ENCODE measurements at places on chromosomes 6 and 20. TPM values are rescaled to one million over a fixed set of nuclear protein-coding genes. Genes with fewer than 3 reads are reported as not detected.

- no peaks in the 10 kb centered on the region for H3K4me1 ChIP-seq
- H3K36me3 ChIP-seq: no peaks in the 10 kb centered on the region
- no peaks in the 10 kb centered on the region for H3K27me3 ChIP-seq
Observed at GRCh38 chr6:121993362-121993761, 406.1 kb upstream of the HSF2 start.

GRCh38 chr6:79246891-79247290 is 12.4 kb upstream of the HMGN3 start:
- H3K27ac ChIP-seq: no peak overlapping the region
- H3K36me3 ChIP-seq: no peaks in the 10 kb centered on the region
- H3K4me3 ChIP-seq: no peak overlapping the region
- DNase-seq: no peak

GRCh38 chr6:5174244-5174643 is 86.5 kb downstream of the LYRM4 start:
- no peaks in the 10 kb centered on the region for H3K36me3 ChIP-seq
- DNase-seq: no peak
- no peaks in the 10 kb centered on the region for H3K4me1 ChIP-seq
- no peak overlapping the region for H3K4me3 ChIP-seq

DNA sequence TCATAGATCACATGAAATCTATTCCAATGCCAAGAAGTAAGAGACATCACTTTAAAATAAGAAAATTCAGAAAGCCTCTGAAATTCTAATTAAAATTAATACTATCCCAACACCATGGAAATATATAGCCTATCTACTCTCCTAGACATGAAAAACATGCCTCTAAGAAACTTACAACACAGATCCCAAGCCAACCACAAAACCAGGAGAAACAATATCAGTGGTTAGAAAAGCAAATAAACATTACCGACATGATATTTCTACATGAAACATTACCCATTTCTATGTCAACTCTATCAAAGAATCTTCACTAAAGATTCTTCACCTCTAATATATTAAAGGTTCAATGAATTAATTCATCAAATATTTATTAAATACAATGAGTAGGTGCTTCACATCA is 4.8 kb downstream of the EPB41L2 start:
- H3K4me1 ChIP-seq: no peaks in the 10 kb centered on the region
- DNase-seq: no peak
- no peak overlapping the region for H3K4me3 ChIP-seq
- no peaks in the 10 kb centered on the region for H3K36me3 ChIP-seq

DNA sequence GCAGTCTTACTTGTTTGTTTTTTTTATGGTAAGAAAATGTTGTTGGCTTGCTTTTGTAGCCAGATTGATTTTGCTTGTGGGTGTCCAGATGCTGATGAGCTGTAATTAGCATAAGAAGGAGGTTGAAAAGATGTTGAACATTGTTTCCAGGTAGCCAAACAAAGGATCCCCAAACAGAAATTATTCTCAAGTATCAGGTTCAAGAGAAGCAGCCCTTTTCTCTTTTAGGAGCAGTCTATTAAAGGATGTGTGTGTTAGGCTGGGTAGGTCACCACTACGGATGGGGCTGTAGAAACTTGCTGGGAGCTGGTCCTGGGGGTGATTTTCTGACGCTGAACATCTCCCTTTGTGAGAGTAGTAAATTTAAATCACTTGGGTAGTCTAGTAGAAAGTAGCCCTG is 86.9 kb upstream of the VSTM2L start:
- H3K4me1 ChIP-seq: no peaks in the 10 kb centered on the region
- no peak overlapping the region for H3K4me3 ChIP-seq
- no peaks in the 10 kb centered on the region for H3K27me3 ChIP-seq

GRCh38 chr20:33158637-33159385 is 9.1 kb upstream of the BPIFA2 start:
- DNase-seq: no peak
- H3K36me3 ChIP-seq: no peaks in the 10 kb centered on the region
- H3K27ac ChIP-seq: no peak overlapping the region
- H3K4me1 ChIP-seq: no peaks in the 10 kb centered on the region
- H3K27me3 ChIP-seq: no peaks in the 10 kb centered on the region
- no peak overlapping the region for H3K4me3 ChIP-seq

- H3K27ac ChIP-seq: no peak overlapping the region
- no peaks in the 10 kb centered on the region for H3K4me1 ChIP-seq
- H3K4me3 ChIP-seq: no peak overlapping the region
- no peak for DNase-seq
- H3K27me3 ChIP-seq: no peaks in the 10 kb centered on the region
Observed at GRCh38 chr6:63441266-63441956, 121.6 kb upstream of the LGSN start.

DNA sequence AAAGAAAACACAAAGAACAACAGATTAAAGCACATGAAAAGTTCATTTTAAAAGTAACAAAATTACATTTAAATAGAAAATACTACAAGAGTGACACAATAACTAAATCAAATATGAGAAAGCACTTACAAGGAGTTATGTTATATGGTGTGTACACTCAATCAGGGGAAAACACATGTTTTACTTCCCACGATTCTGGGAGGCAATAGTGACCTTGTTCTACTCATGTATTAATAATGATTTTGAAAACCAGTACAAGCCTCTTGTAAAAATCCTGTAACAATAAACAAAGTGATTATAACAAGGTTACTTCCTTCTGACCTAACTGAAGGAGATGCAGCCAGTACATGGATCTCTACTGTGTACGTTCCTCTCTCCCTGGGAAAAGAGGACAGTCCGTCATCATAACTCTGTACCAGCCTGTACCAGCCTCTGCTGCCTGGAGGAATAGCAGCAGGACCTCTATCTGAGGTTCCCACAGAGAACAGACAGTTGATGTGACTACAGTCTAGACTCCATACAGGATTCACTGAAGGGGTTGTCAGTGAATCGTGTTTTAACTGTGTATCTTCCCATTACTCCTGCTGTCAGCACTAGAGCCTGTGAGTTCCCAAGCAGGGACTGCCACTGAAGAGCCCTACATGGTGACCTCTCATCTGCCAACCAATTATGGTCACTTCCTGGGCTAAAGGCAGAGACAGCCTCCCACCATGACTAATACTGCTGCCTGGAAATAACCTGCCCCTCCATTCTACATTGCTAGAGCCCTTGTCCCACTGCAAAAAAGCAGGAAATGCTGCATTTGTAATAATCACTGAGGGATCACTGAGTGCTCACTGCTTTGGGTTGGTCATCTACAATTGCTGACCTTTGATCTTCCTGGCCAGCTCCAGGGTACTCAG is 149.7 kb downstream of the KIF16B start:
- DNase-seq: no peak
- H3K4me1 ChIP-seq: no peaks in the 10 kb centered on the region
- H3K27ac ChIP-seq: no peak overlapping the region
- no peaks in the 10 kb centered on the region for H3K36me3 ChIP-seq
- no peak overlapping the region for H3K4me3 ChIP-seq

The ARFGEF2 gene
- 31.7 TPM for total RNA-seq

The PDE7B gene
- total RNA-seq: 21.1 TPM

The BCAS1 gene
- total RNA-seq: 0.29 TPM

The FAM50B gene
- total RNA-seq: 1.8 TPM

Measured in uterus (tissue), 4 donors.